Stimulated activated CD4-positive, alpha-beta T cell treated with anti-CD3 and anti-CD28 coated beads, Interleukin-15, amount 100 ng/mL, for 1 hour (primary cell): ENCODE measurements at places on chromosomes 7 and 10.

- no peak for DNase-seq
Observed at GRCh38 chr10:76191336-76191735, 759.9 kb downstream of the LRMDA start.

GRCh38 chr7:30412782-30413504, 65.6 kb downstream of the NOD1 start:
- no peak for DNase-seq

DNA sequence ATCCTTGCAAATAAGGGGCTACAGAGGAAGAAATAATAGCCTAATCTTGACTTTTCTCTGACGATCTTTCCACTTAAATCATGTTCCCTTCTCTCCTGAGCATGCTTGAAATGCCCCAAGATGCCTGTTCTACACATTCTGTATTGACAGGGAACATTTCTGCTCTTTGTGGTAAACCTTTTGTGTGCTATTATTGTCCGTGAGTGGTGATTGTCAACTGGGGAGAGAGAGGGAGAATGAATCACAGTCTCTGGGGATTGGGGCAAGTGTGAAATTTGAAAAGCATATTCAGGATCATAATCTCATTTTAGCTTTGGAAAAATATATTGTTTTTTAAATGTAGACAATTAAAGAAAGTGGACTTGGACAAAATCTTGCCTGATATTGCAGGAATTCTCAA, 20.6 kb downstream of the UBTD1 start:
- no peak for DNase-seq

GRCh38 chr10:24750695-24751094, 27.0 kb upstream of the ARHGAP21 start:
- no peak for DNase-seq

- DNase-seq: no peak
Observed at GRCh38 chr7:7920056-7920455, 48.5 kb upstream of the GLCCI1 start.

DNA sequence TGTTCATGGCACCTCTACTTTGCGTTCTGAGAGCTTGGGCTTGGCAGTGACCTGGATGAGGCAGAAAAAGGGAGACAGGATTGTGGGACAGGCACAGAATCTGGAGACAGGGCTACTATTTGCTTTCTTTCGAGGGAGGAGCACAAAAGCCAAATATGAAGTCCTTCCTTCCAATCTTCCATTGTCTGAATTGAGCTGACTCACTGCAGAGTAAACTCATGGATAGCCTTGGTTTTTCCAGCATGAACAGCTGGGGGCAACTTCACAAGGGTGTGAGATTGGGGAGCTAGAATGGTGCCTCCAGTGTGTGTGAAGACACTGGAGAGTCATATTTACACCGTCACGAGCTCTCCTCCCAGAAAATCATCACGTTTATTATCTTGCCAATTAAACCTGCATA, 55.6 kb upstream of the NRP1 start:
- no peak for DNase-seq

DNA sequence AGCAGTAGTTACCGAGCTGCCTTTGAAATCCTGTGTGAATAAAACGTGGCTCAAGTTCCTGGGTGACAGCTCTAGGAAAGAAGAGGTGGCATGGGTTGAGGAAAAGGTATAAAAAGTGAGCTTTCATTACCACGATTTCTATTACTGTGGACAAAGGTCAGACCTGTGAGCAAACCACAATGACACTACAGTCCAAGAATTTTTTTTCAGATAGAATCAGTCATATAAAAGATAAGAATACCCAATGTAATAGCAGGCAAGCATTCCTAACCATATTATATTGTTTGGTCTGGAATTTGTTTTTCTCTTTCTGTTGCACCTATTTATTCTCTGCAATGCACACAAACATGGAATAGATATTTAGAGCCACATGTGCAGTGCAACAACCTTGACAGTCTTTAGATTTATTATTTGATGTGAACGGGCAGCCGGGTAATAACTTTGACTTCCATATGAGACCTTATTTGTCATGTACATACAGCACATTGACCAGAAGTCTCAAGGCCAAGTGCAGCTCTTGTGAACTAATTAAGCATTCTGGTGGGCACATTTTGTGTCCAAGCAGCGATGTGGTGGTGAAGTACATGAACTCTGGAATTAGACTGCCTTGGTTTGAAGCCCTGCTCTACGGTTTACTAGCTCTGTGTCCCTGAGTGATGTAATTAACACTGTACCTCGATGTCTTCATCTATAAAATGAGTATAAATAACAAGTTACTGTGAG, 156.8 kb downstream of the NRCAM start:
- no peak for DNase-seq

DNA sequence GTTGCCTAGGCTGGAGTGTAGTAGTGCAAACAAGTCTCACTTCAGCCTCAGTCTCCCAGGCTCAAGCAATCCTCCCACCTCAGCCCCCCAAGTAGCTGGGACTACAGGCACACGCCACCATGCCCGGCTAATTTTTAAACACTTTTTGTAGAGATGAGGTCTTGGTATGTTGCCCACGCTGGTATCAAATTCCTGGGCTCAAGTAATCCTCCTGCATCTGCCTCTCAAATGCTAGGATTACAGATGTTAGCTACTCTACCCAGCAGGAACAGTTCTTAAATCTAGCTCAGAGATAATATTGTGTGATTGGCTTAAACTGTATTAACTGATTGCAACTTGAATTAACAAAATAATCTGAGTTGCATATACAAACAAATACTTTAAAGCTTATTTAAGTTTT, 82.9 kb downstream of the CDK14 start:
- no peak for DNase-seq

- DNase-seq: no peak
Observed at GRCh38 chr7:102295346-102296178, 8.9 kb downstream of the SH2B2 start.

GRCh38 chr10:132815168-132815857, 29.4 kb upstream of the NKX6-2 start:
- DNase-seq: no peak

DNA sequence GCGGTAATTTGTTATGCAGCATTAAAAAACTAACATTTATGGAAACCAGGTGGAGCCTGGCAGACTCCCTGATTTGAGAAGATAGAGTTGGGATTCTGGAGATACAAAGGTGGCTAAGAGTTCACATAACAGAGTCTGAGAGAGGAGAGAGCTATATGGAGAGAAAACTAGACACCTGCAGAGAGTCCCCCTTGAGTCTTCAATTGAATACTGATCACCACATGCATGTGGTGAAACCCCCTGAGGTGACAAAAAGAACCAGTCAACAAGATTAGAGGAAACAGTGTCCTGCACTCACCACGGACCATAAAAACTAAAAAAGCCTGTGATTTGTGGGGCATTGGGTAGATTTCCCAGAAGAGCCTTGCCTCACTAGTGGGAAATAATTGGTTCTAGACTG, 10.1 kb downstream of the GIMAP2 start:
- no peak for DNase-seq

- no peak for DNase-seq
Observed at GRCh38 chr7:42236266-42236975, 588 bp downstream of the GLI3 start.

DNA sequence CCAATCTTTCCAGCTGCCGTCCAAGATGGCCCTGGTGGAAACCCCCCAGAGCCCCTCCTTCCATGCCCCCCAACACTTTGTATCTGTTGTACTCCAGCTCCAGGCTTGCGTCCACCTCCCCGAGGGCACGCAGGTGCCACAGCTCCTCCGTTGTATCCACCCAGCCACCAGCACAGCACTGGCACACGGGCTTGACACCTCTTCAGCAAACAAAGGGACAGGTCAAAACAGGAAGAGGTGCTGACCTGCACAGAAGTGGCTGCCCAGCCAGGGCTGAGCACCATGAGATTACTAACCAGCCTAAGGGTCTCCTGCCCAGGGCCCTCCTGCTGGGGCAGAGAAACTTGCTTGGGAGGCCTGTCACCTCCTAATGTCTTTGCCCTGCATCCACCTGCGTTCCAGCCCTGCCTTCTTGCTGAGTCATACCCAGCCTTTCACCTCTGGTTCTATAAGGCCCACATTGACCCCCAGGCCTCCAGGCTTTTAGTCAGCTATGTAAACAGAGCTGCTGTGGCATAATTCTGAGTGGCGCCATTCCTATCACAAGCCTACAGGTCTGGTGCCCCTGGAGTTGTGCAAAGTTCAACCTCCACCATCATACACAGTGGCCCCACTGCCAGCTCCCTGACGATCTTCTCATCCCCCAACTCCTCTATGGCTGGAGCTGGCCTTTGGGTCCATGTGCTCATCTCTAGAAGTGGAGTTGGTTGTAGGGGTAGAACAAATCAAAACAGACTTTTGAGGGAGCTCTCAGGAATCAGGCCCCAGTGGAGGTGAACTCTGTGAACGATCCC, 20.9 kb downstream of the SLC29A3 start:
- no peak for DNase-seq

DNA sequence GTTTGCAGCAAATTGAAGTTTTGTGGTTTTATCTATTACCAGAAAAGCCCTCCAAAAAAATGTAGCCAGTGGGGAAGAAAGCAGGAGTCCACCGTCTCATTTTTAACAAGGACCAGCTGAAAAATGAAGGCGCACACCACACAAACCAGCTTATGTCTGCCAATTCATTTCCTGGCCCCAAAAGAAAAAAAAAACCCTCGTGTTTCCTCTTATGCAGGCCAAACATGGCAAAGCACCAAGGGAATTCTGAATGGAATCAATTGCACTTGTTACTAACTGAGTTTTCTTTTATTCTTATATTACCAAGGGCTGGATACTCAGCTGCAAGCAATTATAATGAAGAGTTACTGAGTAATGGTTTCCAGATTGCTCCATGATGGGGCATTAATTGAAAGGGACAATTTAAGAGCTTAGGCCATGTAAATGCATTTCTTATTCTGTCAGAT, 428.3 kb upstream of the NPVF start:
- no peak for DNase-seq

GRCh38 chr10:116460219-116460618, 32.6 kb downstream of the PNLIPRP3 start:
- DNase-seq: no peak

DNA sequence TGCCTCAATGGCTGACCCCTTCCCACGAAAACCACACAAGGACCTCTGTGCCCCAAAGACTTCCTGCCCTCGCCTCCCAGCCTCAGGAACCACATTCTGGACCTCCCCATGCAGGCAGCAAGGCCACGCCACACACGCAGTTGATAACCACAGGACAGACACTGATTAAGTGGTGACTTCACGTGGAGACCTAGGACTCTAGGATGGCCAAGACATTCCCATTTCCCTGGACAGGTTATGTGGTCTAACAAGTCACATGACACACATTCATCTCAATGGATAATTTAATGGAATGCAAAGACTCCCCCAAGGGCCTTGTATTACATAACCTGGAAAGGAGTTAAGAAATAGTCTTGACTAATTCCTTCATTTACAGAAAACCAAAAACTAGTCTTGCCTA, 110.2 kb downstream of the LARP4B start:
- no peak for DNase-seq

DNA sequence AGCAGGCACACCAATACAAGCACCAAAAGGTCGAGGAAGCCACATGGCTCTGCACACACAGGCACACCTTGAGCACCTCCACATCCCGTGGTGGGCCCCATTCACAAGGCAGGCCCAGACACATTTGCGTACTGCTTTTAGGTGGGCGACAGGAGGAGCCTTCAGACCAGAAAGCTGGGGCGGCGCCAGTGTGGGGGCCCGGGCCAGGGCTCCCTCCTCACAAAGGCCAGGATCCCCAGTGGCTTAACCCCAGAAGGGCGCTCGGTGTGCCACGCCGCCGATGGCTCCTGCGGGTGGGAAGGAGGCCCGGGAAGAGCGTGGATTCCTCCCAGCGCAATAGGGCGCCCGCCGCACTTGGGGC, 2.8 kb upstream of the SMARCD3 start:
- no peak for DNase-seq

DNA sequence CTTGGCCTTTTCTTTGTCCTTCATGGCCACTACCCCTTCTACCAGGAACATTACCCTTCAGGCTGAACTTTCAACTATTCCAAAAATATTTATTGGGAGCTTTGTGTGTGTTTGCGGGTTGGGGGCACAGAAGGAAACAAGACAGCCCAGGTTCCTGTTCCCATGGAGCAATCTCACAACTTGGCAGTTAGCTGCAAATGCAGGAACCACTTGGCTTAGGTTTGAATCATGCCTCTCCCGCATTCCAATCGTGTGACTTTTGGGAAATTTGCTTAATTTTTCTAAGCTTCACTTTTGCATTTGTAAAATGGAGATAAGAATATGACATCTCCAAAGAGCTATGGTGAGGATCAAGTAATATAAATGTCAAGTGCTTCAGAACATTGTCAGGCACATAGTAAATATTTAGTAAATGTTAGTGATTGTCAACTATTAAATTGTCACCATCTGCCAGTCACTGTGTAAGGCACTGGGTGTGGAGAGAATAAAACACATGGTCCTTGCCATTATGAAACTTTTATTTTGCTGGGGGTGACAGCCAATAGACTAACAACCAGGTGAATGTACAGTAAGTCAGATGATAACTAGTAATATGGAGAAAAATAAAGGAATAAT, 277.1 kb downstream of the SNX13 start:
- DNase-seq: no peak

DNA sequence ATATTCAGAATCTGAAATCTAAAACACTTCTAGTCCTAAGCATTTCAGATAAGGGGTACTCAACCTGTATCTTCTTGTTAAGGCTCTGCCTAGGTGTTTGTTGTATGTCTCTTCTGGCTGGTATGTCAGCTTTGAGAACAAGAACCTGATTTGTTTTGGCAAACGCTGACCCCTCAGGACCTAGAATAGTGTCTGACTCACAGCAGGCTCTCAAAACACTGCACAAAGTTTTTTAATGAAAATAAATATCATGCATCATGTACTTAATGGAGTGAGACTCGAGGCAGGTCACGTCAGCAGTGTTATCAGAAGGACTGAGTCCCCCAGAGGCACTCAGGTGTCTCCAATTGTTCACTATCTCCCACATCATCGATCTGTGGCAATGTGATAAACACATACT, 99.1 kb downstream of the GLI3 start:
- no peak for DNase-seq

GRCh38 chr7:47007471-47007870, 574.4 kb downstream of the TNS3 start:
- no peak for DNase-seq

DNA sequence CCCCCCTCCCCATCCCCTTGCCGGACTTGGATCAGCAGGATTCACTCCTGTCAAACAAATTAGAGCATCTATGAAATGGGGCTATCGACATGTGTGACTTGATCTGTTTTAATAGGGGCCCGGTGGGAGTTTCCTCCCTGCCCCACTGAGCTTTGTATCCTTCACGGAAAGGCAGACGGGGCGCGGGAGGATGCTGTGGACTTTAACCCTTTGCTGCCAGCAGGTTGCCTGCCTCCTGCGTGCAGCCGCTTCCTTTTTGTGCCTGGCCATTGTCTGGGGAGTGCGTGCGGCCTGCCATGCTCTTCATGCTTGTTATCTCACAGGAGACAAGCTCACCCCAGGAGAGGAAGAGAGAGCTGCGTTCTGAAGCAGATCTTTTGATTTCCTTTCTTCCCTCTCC, 512.8 kb upstream of the GALNT17 start:
- DNase-seq: no peak

GRCh38 chr7:92623544-92623943, 33.4 kb upstream of the FAM133B start:
- no peak for DNase-seq

DNA sequence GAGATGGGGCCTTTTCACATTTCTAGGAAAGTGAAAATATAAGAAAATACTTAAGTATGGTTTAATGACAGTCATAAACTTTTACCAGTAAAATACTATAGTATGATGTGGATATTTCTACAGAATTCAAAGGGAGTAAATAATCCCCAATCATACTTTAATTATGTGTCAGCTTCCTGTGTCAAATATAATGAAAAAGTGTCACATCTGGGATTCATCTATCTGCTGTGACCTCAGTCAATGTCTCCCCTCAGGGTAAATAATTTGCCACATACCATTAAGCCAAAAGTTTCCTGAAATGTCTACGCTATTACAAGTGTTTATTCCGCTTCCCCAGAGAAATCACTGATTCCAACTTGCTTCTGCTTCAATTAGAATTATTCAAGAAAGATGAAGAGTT, 110.5 kb downstream of the ITGA8 start:
- DNase-seq: no peak
